Stimulated activated CD8-positive, alpha-beta memory T cell treated with anti-CD3 and anti-CD28 coated beads, Interleukin-4, amount 100 ng/mL, for 1 hour (primary cell): ENCODE measurements at places on chromosomes 12 and 14.

DNA sequence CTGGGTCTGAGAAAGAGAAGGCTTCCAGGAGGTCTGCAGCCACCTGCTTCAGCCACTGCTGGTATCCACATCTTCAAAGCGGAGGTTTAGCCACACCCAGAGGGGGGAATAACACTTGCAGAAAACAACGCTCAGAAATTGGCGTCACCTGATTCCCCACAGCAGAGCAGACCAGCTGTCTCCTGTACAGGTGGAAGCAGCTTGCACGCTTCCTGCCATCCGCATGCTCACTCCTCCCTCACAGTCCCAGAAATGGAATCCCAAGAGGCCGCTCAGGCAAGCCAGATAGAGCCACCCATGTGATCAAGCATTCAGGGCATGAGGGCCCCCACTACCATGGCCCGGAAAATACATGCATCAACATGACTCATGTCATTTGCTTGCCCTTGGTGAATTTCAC is 112.2 kb upstream of the DIO3 start:
- no peak for DNase-seq

DNA sequence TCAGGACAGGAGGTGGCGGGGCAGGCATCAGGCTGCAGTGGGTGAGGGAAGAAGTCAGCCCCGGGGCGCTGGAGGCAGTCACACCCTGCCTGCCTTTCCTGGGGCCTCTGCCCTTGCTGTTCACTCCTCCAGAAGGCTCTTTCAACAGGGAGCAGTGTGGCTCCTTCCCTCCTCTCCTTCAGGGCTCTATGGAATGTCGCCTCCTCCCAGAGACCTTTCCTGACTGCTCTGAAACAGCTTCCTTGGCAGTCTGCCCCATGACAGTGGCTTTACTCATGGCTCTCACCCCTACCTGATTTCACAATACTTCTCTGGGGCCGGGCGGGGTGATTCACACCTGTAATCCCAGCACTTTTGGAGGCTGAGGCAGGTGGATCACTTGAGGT is 7.1 kb downstream of the RHOF start:
- DNase-seq, result no peak

DNA sequence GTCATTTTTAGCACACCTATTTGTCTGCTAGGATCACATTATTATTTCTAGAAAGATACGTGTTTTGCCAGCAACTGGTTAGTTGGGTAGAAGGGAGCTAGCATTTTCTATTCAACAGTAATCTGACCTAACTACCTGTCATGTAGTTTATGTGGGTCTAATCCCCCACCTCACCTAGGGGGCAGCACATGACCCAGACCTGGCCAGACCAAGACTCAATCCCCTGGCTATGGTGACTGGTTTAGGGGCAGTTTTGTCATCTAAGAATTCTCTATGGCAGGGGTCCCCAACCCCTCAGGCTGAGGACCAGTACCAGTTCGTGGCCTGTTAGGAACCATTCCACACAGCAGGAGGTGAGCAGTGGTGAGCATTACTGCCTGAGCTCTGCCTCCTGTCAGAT is 29.5 kb upstream of the EVL start:
- DNase-seq, result no peak

DNA sequence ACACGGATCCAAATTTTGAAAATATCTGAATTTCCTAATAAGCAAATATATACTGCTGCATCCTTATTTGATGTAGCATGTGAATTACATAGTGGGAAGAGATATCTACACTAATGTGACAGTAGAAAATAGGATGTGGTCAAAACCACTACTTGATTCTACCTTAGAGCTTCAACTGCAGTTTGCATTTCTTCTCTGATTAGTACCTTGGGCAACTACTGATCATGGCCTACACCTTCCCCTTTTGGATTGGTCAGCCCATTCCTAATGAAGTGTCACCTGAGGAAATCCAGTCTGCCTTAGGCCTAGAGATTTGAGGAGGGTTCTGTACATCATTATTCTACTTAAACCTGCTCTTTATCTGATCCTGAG is 10.7 kb downstream of the LLPH start:
- DNase-seq, result no peak

GRCh38 chr12:32260696-32261095 is 138.7 kb upstream of the FGD4 start:
- DNase-seq, result no peak

GRCh38 chr12:93896427-93896826 is 219.3 kb downstream of the CRADD start:
- DNase-seq, result no peak

- DNase-seq, result no peak
These were observed 4.1 kb downstream of the RTRAF start for GRCh38 chr14:51993285-51993920.

DNA sequence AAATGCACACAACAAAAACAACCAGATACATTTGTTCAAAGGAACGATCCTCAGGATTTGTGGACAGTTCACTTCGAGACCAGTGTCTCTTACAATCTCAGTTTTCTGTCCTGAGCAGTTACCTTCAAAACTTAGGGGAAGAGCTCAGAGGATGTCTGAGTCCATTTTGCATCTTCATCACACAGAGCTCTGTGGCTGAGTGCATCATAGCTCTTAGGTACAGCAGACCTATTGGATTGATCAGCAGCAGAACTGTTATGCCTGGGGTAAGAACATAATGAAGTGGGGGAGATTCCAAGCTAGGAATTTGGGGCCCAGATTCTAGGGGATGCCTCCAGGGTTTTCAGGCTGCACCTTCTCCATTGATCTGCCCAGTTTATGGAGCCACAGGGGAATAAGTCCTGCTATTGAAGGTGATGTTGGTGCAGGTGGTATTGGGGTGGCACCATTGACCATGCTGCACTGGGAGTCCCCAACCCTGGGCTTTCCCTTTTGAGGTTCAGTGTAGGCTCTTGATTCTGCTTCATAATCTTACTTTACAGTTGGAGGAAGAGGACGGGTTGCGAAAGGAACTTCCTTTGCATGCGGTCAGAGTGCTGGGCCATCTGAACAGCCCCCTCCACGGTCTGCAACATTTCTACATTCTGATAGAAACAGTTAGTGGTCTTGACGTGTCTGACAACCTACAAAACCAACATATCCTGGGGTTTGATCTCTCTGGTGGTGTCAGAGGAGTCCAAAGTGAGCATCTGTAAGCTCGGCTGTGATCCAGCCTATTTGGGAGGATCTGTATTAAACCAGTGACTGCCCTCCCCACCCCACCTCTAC is 112.8 kb downstream of the CHST11 start:
- DNase-seq, result peak; percentile 17

GRCh38 chr12:112325622-112326207 is 56.5 kb downstream of the HECTD4 start:
- DNase-seq, result no peak

- DNase-seq, result no peak
These were observed 2.8 kb downstream of the TMX1 start for GRCh38 chr14:51242545-51243490.

DNA sequence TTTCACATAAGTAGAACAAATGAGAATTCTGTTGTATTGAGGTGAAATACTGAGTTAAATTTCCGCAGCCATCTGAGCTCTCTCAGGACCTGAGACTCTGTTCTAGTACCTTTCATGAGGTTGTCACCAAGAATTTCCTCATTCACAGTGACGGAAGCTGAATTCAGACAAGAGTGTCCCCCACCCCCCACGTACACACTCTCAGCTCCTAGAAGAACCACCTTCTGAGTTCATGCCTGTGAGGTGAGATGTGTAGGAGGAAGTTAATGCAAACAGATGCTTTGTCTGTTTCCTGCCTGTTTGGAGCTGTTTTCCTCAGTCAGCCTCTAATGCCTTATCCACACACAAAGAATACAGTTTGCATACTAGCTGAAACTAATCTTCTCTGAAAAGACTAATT is 18.2 kb downstream of the BICDL1 start:
- peak; percentile 41 for DNase-seq

DNA sequence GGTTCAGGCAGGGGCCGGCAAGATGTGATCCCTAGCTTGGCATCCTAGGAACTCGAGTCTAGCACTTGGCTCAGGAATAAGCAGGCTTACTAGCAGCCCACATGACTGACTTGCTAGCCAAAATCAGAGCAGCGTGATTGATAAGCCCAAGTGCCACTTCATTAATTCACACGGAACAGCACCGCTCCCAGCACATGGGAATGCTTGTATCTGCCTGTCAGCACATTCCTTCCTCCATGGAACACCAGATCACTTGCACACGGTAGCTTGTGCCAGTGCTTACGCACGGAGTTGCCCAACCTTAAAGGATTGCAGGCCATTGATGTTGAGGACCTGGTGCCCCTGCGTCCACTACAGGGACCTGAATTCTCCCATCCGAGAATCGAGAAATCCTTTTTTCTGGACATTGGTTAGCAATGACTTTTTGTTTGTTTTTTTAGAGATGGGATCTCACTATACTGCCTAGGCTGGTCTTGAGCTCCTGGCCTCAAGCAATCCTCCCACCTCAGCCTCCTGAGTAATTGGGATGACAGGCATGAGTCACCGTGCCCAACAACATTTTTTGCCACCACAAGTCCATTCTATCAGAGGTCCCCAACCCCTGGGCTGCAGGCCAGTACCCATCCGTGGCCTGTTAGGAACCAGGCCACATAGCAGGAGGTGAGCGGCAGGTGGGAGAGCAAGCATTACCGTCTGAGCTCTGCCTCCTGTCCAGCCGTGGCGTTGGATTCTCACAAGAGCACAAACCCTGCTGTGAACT is 30.6 kb upstream of the TSPAN9 start:
- DNase-seq, result no peak

- peak; percentile 7 for DNase-seq
These were observed at the start of gene FAIM2 for GRCh38 chr12:49903700-49904423. Gene FAIM2, minus strand, starts transcription at chr12:49903900. Its CDS starts 108 bp downstream, at chr12:49903792.

DNA sequence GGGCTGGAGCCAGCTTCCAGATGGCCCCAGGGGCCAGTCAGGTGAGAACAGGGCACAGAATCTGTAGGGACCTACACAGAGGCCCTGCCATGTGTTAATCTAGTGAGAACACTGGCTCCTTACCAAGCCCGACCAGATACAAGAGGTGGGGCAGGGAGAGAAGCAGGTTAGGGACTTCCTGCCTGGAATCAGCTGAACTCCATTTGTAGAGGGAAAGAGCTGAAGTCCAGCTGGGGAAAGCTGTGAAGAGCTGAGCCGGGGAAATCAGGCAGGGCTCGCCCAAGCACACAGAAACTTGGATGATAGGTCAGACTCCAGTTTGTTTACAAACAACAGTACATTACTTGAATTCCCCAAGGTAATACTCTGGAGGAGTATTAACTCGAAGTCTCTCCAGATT is 46.7 kb downstream of the PTGER2 start:
- DNase-seq, result no peak

- DNase-seq, result peak; percentile 28
These were observed 157.9 kb upstream of the PARP11 start for GRCh38 chr12:4030929-4031702.

DNA sequence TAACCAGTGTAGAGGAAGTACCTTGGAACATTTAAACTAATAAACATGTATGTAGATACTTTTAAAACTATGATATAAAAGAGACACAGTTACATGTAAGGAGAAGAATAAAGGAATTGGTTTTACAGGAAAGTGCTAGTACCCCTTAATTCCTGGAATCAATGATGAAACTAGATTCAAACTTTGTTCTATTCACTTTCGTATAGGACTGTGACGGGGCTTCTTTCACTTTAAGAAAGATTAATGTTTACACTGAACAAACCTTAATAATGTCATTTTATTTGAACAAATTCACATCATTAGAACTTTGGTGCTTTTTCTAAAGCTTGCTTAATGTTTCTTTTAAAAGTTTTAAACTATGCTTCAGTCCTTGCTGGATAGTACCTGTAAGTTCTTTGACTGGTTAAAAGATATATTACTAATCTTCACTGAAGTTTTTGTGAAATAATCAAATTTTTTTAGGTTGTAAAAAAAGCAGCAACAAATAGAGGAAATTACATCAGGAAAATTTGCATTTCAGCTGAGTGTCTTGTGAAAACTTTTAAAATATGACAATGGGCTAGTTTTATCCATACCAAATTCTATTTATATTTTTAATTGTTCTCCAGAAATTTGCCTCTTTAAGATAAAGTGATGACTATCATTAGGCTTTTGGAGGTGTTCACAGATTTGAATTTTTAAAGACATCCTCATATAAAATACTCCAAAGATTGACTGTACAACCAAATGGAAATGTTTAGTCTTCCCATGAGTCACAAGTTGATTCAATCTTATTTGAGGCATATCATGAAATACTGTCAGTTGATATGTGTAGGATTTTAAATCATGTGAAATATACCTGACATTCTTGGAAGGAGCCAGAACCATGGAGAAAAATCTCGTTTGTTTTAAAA is 36.2 kb downstream of the PAPOLA start:
- DNase-seq, result no peak

- no peak for DNase-seq
These were observed 262.6 kb downstream of the ADAMTS20 start for GRCh38 chr12:43289426-43289801.

DNA sequence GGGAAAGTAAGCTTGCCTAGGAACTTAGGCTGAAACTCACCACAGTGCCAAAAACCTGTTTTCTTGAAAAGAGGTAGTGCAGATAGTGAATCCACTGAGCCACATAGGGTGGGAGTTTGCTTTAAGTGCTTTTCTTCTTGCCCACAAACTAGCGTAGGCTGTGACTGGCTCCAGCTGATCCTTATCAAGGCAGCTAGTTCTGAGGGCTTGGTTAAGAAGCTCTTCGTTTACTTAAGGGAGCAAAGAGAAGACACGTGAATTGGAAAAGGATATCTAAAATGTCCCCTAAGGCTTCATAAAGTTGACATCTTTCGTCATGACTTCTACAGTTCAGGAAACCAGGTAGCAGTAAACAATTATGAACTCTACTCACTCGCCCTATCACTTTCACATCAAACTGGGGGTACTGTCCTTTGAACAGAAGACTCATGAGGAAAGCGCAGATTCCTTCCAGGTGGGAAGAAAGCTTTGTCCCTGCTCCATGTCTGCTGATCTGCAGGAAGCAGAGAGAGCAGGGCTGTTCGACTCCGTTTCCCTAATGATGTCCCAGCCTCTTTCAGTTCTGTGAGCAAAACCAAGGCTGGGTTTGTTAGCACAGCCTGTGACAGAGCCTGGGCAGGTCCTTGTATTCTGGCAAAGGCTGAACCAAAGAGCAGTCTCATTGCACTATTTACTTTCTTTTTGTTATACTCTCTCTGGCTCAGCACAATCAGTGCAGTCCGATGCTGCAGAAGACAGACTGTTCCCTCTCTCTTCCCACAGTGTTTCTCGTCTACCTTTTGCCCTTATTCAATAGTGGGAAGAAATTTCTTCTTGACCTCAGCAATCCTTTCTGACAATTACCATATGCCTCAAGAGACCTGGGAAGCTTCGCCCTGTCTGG is 93.5 kb upstream of the ETV6 start:
- no peak for DNase-seq

- no peak for DNase-seq
These were observed 32.0 kb upstream of the SEL1L start for GRCh38 chr14:81565441-81566290.

GRCh38 chr12:11805043-11805442 is 155.6 kb downstream of the ETV6 start:
- no peak for DNase-seq

GRCh38 chr12:19688532-19688931 is 249.2 kb downstream of the AEBP2 start:
- no peak for DNase-seq

- DNase-seq, result no peak
These were observed 4.1 kb upstream of the PCNX4 start for GRCh38 chr14:60087668-60088067.
